ENCODE measurements at places on chromosomes 2 and 18. TPM values are rescaled to one million over a fixed set of nuclear protein-coding genes. Genes with fewer than 3 reads are reported as not detected.

The MAPK4 gene
- 0.07 TPM for total RNA-seq

The ARHGAP25 gene
- not detected for total RNA-seq

The SNORC gene
- 0.86 TPM for total RNA-seq

The HOXD9 gene
- 3.6 TPM for total RNA-seq

DNA sequence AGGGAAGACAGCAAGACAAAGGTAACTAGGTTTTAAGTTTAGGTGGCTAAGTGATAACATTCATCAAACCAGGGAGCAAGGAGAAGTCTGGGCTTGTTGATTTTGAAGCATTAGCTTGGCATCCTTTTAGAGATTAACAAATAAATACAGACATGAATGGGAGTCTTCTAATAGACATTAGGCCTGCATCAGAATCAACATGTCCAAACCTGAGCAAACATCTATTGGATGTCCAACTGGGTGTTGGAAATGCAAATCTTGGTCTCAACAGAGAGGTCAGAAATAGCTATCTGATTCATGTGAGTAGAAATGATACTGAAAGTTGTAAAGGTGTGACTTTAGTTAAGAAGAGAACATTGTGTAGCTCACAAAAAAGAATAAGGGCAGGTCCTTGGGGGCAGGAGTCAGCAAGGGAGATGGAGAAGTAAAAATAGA, 85.5 kb upstream of the RND3 start:
- no peak for DNase-seq

DNA sequence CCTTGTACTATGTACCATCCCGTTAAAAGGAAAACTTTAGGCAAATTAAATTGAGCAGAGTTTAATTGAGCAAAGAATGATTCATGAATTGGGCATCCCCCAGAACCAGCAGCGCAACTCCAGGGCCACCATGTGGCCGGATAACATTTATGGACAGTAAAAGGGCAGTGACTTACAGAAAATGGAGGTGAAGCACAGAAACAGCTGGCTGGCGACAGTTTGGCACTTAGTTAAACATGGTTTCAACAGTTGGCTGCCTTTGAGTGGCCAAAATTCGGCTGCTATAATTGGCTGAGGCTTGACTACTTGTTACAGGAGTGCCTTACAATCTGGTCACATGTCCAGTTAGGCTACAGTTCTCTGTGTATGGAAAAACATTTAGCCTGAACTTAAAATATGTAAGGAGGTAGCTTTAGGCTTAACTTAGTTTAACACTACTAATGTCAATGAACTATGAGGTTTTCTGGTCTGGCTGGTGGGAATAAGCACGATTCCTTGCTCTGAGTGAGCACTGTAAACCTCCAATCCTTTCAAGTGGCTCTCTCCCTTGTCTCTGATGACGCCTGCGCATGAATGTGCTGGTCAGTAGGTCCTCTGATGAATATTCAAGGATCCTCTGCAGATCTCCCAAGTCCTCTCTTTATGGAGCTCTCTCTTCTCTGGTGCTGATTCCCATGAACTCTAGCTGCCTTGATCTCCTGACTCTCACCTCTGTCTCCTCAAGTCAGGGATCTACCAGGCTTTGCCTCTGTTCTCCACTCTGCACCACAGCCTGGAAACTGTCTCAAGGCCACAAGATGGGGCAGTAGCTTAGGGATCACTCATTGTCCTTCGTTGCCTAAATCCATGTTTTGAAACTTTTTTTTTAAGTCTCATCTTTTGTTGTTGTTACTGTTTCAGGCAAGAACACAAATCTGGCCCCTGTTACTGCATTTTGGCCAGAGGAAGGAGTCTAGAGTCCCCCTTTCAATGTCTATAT, 24.4 kb upstream of the RAB31 start:
- DNase-seq, result peak; percentile 59

GRCh38 chr2:208269091-208269490, 3.0 kb downstream of the PIKFYVE start:
- no peak for DNase-seq

DNA sequence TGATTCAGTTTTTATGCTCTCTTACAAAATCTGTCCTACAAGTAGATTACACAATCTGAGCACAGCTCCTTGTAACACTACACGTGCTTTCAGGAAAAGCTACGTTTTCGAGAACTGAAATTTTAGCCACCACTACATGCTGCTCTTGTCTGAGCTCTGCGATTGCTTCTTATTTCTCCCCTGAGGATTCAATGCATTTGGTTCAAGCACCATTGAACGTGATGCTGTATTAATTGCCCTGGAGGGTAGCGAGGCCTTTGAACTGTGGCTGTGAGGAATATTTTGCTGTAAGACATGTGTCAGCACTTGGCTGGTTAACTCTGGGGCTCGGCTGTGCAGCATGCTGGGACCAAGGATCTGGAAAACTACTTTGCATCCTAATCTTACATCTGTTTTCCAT, 405.8 kb downstream of the EPHA4 start:
- no peak for DNase-seq

DNA sequence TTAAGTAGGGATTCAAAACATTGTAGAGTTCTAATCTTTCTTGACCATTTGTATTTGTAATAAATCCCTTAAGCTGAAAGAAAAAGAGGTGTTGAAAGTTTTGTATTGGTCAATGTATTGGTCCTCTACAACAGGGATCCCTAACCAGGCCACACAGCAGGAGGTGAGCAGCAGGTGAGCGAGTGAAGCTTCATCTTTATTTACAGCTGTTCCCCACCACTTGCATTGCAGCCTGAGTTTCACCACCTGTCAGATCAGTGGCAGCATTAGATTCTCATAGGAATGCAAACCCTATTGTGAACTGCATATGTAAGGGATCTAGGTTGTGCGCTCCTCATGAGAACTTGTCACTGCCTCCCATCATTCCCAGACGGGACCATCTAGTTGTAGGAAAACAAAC, 715.7 kb upstream of the NXPH2 start:
- no peak for DNase-seq

DNA sequence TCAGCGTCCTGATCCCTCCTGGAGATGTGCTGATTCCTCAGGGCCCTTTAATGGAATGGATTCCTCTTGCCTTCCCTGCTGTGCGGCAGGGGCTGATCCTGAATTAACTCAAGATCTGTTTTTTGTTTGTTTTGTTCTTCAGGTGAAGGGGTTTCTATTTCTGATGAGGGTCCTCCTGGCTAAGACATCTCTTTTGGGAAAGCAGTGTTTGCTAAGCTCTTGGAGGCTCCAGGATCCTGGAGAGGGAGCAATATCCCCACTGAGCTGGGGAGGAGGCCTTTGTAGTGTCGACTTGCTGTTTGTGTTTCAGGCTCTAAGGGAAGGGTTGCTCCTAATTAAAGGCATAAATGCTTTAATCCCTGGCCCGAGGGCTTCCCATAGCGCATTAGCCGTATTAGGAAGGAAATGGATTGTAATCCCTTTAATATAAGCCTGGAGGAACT, 65.3 kb upstream of the FOXI3 start:
- no peak for DNase-seq

GRCh38 chr2:203625701-203626100, 80.7 kb upstream of the CD28 start:
- DNase-seq, result no peak

- no peak for DNase-seq
Observed at GRCh38 chr18:47345291-47345690, 93.8 kb upstream of the SKOR2 start.

GRCh38 chr2:78977661-78978145, 47.8 kb upstream of the REG3G start:
- no peak for DNase-seq

DNA sequence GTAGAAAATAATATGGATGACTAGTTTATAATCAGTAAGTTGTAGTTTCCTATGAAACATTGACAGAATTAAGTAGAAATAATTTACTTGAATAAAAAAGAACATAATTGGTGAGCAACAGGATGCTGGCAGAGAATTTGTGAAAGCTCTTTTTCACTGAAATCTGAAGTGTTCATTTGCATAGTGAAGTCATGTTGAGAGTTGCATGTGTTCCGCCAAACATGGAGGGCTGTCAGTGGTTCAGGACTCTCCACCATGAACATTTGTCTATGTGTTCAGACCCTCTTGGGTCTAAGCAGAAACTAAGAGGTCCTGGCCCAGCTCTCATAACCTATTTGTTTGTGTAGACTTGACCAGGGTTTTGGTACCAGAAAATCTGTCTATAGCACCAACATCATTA, 182.5 kb upstream of the LINC00305 start:
- no peak for DNase-seq

DNA sequence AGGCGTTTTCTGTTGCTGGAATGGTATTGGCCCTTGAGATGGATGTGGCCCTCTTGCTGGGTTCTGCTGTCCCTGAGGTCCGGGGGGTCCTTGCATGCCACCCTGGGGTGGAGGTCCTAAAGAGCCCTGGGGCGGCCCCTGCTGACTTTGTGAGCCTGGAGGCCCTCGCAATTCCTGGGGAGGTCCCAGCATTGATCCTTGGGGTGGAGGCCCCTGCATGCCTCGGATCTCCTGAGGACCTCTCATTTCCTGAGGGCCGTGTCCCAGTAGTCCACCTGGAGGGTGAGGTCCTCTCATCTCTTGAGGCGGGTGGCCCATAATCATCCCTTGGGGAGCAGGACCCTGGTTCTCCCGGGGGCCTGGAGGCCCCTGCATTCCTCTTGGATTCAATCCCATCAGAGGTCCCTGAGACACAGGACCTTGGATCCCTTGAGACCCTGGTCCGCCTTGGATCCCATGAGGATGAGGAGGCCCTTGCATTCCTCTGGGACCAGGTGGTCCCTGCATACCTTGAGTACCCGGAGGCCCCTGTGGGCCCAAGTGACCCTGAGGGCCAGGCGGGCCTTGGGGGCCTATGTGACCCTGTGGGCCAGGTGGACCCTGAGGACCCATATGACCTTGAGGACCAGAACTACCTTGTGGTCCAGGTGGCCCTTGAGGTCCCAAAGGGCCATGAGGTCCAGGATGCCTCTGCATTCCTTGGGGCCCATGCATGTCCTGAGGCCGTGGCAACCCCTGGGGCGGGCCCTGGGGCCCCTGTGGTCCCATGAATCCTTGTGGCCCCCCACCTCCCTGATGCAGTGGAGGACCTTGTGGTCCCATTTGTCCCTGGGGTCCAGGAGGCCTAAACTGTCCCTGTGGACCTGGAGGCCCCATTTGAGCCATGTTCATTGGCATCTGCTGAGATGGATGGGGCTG, 18.3 kb downstream of the SFT2D3 start:
- no peak for DNase-seq

DNA sequence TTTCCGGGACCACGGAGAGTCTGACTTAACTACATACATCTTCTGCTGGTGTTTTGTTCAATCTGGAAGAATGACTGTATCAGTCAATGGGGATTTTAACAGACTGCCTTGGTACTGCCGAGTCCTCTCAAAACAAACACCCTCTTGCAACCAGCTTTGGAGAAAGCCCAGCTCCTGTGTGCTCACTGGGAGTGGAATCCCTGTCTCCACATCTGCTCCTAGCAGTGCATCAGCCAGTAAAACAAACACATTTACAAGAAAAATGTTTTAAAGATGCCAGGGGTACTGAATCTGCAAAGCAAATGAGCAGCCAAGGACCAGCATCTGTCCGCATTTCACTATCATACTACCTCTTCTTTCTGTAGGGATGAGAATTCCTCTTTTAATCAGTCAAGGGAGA, 23.1 kb downstream of the ICOS start:
- DNase-seq, result no peak

DNA sequence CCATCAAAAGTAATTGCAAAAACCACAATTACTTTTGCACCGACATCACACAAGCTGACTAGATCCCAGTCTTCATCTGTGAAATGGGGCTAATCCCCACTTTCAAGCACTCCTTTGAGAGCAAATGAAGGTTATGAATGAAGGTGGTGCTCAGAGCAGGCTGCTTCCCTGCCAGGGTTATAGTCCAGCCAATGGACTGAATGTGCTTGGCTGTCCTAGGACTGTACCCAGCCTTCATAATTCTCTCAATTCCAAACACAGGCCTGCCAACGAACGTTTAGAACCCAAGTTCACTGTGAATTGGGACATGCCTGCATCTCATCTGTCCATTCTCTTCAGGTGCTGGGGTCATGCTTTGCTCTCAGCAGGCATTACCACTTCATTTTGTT, 27.8 kb upstream of the ICOS start:
- DNase-seq, result no peak

DNA sequence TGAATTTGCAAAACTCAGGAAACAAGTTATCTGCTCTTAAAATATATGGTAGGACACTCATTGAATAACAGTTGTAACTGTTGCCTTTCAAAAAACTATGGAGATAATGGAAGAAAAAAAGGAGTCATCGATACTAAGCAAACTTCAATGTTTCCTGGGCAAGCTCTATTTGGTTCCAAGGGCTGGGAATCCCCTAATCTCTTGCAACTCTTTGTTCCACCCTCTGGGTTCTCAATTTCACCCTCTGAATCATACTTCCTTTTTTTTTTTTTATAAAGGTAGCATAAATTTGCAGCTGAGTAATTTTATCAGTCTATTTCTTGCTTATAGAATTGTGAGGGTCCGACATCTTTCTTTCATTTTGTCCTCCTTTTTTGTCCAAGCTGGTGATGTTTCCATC, 36.7 kb downstream of the SLC9A4 start:
- peak; percentile 42 for DNase-seq

- DNase-seq, result peak; percentile 3
Observed at GRCh38 chr18:72700961-72701710, 157.0 kb upstream of the CBLN2 start.

- DNase-seq, result peak; percentile 49
Observed at GRCh38 chr2:235669269-235669831, 175.5 kb downstream of the AGAP1 start.

GRCh38 chr2:217316743-217317142, 456.9 kb upstream of the TNP1 start:
- DNase-seq, result peak; percentile 63

DNA sequence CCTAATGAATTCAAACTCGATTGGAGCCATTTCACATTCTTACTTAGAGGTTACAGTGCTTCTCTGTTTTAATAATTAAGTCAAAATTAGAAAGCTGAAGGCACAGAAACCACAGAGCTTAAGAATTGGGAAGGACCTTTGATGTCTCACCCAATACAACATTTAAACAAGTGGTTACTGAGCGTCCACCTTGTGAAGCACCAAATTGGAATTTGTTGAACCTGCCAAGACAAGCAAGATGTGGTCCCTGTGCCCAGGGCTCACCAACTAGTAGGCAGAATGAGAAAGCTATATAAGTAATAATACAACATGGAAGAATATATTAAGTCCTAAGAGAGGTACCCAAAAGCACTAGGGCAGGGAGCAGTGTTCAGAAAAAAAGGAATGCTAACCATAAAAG, 64.5 kb upstream of the NPAS2 start:
- peak; percentile 64 for DNase-seq

GRCh38 chr2:142857256-142858164, 20.0 kb upstream of the KYNU start:
- DNase-seq, result no peak

DNA sequence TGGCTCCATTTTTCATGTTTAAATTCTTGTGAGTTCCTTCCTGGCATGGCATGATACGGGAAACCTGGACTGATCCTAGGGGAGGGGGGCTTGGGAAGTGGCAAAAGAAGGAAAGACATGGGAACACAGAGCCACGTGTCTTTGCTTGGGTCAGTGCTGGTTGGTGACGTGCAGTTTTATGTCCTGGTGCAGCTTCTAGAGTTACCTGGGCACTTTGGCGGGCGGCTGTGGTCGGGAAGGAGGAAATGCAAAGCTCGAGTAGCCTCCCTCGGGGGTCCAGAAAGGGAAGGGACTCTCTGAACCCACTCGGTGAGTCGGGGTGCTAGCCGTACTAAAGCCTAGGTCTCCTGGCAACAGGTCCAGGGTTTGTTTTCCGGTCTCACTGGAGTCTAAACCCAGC, 94.6 kb downstream of the APOB start:
- no peak for DNase-seq

- no peak for DNase-seq
Observed at GRCh38 chr18:22285361-22286140, 116.2 kb downstream of the GATA6 start.

Measured in A172 (cell line).